Activated gamma-delta T cell treated with anti-CD3 and anti-CD28 coated beads, Interleukin-2, amount 50 U/mL, for 16 hours (primary cell): ENCODE measurements at places on chromosomes 2 and 18.

DNA sequence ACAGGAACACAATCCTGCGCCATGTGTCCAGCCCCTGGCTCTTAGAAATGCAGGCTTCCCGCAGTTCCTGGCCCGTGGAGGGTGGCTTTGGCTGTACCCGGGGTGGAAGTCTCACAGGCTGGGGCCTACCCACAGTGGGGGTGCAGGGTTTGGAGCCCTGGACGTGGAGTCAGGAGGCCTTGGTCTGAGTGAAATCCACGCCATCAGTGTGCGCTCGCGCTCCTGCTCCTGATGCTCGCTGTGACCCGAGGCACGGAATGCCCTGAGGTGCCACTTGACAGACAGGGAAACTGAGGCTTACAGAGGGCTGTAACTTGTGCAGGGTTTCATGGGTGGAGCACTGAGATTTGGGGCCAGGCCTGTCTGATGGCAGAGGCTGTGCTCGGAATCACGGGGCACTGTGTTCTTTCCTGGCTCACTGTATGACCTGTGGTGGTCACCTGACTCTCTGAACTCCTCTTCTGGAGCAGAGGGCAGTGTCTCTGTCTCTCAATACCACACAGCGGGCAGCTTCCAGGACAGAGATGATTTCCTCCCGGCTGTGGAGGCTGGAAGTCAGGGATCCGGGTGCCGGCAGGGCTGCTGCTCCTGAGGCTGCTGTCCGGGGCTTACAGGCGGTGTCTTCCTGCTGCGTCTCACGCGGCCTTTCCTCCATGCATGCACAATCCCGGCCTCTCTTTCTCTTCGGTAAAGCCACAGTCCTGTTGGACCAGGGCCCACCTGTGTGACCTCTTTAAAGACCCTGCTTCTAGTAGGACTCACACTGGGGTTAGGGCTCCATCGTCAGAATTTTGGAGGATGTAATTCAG lies 25.9 kb upstream of the ALLC start:
- DNase-seq: no peak

- no peak for DNase-seq
These were observed 25.3 kb downstream of the LAMA3 start for GRCh38 chr18:23714576-23714975.

- no peak for DNase-seq
These were observed 98.0 kb downstream of the ANKRD44 start for GRCh38 chr2:197212344-197213262.

DNA sequence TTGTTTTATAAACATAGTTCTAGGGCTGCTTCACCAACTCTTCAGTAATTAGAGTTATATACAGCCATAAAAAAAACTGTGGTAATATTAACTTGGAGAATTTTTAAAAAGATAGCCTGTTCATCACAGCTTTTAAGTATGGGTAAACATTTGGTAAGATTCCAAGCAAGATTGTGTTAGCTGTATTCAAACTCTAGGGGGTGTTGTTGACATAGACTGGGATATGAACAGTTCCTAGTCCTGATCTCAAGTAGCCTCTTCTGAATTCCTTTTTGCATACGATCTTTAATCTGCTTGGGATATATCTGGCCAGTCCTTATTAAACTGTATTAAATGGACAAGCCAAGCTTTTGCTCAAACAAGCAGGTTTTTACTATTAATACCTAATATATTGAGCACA lies 13.4 kb downstream of the NOP58 start:
- DNase-seq: no peak

- DNase-seq: no peak
These were observed 66.2 kb upstream of the LCLAT1 start for GRCh38 chr2:30380824-30381223.

DNA sequence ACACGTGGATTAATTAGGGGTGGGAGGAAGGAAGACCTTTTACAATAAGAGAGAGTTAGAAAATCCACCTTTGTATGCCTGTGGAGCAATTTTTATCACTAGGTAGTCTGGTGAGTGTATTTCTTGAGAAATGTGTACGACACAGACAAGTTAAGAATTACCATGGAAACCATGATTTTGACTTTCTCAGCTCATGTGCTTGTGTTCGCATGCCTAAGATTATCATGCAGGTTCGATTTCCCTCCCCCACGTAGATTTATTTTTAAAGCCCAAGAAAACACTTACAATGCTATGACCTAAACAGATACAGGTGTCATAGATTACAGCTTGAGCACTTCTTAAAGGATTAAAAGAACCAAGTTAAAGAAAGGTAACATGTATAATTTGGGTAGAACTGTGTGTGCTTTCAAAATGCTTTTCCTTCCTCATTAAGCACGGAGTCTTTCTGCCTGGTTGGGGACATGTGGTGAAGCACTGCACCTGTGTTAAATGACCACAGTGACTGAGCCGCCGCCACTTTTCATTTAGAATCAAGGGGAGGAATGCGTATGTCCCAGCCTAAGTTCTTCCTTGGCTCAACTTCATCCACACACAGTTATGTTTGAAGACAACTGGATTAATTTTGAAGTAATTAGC lies 16.6 kb downstream of the SERTAD2 start:
- no peak for DNase-seq

GRCh38 chr2:177921726-177922125 lies 150.9 kb downstream of the PDE11A start:
- no peak for DNase-seq

- DNase-seq: peak; percentile 40
These were observed 185.0 kb downstream of the ANAPC1 start for GRCh38 chr2:111698743-111699554.

- no peak for DNase-seq
These were observed 811.3 kb downstream of the CPS1 start for GRCh38 chr2:211367711-211368110.

DNA sequence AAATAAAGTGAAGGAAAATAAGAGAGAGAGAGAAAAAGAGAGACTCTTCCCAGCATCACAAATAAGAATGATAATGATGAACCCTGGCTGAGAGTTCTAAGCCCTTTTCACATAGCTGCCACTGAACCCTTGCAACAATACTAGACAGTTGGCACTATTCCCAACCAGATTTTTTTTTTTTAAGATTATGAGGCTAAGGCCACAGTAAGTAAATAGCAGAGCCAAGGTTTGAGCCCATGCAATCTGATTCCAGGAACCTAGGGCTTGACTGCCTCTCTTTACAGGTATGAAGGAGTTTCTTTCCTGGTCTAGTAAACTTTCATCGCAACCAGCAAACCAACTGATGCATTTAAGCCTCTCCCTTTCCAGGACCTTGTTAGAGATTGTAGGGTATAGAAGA lies 424.6 kb downstream of the NCKAP5 start:
- DNase-seq: no peak

DNA sequence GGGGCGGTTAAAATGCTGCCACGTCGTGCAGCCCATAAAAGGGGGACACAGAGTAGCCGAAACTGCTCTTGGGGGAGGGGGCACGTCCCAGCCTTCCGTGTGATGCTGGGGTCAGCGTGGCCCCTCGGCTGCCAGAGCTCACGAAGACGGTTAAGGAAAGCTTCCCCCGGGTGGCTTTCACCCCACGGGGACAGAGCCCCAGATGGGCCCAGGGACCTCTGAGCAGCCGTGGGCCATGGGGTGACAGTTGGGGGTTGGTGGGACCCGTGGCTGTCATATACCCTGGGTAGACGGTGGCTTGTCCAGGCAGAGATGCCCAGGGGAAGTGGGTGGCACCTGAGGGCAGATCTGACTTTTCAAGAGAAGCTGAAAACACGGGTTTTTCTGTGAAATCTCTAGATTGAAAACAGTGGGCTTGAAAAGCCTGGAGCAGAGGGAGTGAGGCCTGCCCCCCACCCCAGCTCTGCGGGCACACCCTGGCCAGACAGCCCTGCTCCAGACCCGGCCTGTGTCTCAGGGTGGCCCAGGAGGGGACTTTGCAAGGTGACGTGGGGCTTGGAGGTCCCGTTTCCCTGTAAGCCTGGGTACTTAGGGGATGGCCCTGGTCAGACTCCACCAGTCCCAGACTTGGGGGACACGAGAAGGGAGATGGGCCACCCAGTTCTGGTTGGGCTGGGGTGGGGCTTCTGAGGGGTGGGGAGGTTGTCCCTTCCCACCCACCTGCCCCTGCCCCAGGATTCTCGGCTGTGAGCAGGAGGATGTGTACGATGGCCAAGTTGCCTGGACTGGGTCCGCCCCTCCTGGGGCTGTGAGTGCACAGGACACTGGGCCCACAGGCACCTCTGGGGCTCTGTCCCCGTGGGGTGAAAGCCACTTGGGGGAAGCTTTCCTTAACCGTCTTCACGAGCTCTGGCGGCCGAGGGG lies 652 bp downstream of the NEU4 start:
- no peak for DNase-seq

DNA sequence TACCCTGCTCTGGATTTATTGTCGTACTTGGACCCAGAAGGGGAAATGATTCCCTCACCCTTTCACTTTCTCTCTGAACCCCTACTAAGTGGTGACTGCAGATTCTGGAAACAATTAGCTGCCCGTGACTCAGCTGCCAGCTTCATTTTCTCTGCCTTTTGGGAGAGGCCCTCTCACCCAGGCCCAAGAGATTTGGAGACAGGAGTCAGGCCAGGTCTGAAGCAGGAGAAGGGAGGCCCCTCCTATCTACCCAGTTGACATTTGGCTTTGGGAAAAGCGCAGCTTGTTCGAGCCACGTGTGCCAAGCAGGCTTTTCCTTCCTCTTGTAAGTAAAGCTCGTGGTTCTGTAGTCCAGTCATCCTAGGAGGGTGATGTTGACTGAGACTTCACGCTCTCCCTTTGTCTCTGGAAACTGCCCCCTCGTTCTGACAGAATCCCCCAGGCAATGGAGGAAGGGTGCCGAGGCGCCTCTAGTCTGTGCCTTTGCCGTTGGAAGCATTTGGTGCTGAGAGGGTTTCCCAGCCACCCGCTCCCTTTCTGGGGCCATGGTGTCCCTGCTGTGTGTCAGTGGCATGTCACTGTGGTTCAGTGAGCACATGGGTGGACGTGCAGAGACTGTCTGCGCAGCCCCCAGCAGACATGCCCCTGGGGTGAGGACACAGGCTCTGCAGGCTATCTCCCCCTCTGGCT lies 8.6 kb downstream of the OXER1 start:
- DNase-seq: no peak

DNA sequence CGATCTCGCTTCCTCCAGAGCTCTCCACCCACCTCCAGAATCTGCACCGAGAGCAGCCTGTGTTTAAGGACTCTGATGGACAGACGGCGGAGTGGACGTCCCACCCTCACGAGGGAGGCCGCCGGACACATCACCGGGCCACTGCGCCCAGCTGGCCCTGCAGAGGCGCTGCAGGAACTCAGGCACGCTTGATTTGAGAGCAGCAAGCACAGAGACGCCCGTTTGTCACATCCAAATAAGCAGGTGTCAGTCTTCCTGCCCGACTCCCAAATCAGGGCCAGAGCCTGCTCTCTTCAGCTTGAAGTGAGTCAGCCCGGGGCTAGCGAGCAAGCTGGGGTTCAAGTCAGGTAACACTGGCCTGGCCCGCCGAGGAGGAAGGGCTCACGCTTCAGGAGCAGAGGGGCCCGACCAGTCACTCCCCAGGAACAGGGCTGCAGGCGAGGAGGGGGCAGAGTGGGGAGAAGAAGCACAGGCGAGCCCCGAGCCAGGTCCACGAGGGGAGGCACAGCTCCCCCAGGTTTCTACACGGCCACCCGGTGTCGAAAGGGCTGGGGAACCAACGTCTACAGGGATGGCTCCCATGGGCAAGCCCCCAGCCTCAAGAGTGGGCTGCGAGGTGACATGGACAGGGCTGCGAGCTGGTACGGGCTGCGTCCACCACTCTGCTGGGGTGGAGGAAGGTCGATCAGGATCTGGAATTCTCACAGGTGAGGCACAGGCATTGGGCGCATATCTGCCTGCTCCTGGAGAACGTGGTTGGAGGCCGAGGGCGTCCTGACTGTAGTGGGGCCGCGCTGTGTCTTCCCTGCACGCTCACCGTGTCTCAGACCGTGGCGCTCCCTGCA lies 52.5 kb upstream of the CTDP1 start:
- DNase-seq: no peak

DNA sequence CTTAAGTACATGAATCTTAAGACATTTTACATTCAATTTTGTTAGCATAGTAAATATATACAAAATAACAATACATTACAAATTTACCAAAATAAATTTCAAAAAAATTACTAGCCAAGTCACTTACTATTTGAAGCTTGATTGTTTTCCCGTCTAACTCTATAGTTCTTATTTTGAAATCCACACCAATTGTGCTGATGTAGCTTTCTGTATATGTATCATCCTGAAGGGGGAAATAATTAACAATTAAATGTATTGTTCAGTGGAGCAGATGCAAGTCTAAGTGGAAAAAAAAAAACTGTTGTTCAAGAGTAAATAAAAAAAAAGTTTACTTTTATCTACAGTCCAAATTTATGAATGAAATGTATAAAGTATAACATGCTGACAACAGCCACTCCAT lies 32.1 kb downstream of the RAB1A start:
- no peak for DNase-seq

DNA sequence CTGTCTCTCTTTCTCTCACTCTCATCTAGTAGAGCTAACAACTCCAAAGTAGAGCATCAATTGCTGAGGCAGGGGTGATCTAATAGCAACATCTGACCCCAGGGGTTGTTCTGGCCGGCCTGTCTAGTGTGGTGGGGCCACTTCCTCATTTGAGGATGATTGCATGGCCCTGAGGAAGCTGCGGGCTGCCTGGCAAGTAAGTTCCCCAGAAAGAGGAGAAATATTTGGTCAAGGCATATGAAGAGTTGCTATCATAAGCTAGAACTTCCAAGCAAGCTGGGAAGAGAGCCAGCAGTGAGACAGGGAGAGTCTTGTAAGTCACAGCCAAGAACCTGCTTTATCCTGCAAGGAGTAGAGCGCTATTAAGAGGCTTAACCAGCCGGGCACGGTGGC lies 50.8 kb upstream of the TMEM87B start:
- DNase-seq: no peak

DNA sequence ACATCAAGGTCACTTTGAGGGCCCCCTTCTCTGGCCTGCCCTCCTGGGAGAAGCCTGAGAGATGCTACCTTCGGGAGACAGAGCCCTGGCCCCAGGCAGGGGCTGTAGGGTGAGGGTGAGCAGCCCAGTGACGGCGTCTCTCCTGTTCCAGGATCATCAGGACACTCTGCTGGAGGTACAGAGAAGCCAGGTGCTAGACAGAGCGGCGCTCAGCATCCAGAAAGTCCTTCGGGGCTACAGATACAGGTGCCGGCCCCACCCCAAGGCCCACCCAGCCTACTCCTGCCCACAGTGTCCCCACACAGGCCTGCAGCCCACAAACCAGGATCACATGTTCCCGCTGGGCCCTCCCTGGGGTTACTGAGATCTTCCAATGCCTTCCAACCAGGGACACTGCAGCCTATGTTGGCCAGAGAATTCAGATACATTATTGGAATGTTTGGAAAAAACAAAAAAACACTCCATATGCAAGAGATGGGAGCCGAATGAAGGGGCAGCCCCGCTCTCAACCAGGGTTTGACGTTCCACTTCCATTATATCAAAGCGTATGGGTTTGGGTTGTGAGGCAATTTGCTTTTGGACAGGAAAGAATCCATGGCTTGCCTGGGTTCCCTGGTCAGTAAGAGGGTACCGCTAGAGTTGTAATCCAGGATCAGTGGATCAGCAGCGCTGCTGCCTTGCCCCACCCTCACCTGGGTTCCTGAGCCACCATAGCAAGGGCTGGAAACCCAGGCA lies 49.5 kb upstream of the GPR17 start:
- no peak for DNase-seq
